ENCODE measurements at places on chromosomes 11 and 22.

- no peak for DNase-seq
These were observed 257.5 kb upstream of the FAT3 start for GRCh38 chr11:91967026-91967690.

DNA sequence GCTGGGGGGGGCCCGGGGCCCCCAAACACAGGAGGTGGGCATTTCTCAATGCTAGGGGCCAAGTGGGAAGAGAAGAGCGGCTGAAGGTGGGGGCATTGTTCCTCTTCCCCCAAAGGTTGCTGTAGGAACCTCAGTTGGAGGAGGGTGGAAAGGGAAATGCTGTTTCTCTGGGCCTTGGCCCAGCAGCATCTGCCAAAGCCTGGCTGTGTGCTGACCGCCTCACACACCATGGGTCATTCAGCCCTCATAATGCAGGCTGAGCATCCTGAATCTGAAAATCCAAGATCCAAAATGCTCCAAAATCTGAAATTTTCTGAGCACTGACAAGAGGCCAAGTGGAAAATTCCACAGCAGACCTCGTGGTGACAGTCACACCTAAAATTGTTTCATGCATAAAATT is 49.0 kb upstream of the BID start:
- DNase-seq: no peak

- no peak for DNase-seq
These were observed 219.5 kb downstream of the DLG2 start for GRCh38 chr11:85407648-85408047.

GRCh38 chr11:1690167-1691025 is 6.6 kb upstream of the KRTAP5-6 start:
- DNase-seq: no peak

- no peak for DNase-seq
These were observed 17.8 kb downstream of the PRRG4 start for GRCh38 chr11:32847511-32847910.

DNA sequence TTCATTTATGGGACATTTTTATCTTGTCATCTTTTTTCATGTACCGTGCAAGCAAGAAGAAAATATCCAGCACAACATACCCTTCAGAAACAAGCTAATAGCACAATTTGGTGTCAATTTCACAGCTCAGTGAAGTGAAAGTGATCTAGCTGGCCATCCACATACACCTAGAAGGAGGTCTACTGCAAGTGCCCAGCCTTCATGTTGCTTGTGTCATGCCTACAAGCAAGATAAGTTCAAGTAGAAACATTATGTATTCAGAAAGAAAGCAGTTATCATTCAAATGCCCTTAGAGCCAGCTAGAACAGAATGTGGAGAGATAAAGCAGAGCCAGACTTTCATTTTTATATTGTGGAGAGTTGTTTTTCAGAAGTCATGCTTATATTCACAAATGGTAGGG is 325.7 kb upstream of the PITPNB start:
- no peak for DNase-seq

DNA sequence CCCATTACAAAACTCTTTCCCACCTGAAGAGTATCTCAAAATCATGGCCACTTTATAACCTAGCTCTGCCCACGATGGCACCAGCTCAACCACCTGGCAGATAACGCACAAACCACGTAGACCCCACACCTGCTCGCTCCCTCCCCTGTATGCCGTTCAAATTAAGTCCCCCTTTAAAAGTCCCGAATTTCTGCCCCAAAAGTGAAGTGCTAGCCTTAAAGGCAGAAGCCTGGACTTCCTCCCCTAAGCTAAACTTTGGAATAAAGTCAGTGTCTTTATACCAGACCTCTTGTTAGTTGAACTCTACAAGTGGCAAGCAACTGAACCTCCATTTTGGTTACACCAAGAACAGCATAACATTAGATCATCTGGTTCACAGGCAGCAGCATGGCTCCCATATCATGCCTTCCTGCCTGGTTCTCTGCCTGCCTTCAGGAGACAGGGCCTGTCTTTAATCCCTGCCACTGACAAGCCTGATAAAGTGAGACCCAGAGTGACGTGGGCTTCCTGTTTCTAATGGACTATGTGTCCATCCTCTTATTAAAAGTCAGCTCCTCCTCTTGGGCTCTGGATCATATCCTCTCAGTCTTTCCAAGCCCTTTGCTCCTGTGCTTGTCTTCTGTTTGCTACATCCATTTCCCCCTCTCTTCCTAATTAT is 32.6 kb upstream of the NNMT start:
- DNase-seq: no peak

- DNase-seq: no peak
These were observed 68.9 kb downstream of the C22orf31 start for GRCh38 chr22:28992565-28993356.

DNA sequence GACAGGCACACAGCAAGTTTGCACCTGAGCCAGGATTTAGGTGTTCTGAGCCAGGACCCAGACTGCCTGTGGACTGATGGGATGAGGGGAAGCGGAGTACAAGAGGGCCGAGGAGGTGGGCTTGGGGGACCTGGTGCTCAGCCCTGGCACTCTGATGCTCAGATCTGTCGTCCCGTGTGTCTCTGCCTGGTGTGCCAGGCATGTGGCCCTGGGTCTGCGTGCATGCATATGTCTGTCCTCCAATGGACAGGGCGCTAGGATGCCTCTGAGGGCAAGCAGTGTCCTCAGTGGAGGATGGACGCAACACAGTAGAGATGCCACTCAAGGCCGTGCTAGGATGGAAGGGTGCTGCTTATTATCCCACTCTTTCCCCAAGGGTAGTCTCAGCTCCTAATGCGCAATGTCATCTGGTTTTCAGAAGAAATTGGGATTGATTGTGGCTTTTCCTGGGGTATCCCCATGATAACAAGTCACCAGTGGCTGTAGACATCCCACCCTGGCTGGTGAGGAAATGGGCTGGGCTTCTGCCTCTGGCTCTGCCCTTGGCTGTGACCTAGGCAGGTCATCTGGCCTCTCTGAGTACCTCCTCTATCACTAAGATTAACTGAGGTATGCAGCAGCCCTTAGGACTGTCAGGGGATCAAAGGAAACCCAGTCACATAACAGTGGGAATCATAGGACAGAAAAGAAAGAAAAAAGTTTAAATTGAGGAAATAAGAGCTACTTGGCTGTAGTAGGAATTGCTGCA is 35.7 kb upstream of the SUSD2 start:
- no peak for DNase-seq

DNA sequence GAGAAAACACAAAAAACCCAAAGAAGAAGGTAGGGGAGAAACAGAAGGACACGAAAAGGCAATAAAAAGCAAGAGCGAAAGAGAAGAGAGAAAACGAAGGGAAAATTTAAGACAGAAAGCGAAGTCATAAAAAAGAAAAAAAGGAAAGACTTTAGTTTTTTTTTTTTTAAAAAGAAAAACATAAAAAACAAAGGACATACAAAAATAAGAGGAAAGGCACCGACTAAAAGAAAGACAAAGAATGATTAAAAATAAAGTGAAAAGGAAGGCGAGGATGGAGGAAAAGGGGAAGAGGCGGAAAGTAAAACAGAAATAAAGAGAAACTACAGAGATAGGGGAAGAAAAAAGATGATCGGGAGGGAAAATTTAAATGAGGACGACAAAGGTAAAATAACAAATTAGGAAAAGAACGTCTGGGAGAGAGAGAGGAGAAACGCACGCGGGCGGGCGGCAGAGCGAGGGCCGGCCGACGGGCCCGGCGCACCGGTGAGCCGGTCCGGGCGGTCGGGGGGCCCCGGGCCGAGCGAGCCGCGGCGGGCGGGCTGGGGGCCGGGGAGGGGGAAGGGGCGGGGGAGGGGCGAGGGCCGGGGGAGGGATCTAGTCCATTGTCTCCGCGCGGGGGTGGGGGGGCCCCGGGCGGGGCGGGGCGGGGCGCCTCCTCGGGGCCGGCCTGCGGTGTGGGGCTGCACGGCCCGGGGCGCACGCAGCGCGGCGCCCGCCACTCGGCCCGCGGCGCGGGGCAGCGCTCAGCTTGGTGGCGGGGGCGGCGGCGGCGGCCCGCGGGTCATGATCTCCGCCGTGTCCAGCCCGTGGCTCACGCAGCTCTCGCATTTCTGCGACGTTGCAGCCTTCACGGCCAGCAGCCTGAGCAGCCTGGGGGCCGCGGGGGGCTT is at the start of gene TBX1:
Gene TBX1, plus strand, starts transcription at position 721 of the 893 bp plus-strand sequence. Its CDS starts 66 bp downstream, at position 787.
- DNase-seq: no peak

DNA sequence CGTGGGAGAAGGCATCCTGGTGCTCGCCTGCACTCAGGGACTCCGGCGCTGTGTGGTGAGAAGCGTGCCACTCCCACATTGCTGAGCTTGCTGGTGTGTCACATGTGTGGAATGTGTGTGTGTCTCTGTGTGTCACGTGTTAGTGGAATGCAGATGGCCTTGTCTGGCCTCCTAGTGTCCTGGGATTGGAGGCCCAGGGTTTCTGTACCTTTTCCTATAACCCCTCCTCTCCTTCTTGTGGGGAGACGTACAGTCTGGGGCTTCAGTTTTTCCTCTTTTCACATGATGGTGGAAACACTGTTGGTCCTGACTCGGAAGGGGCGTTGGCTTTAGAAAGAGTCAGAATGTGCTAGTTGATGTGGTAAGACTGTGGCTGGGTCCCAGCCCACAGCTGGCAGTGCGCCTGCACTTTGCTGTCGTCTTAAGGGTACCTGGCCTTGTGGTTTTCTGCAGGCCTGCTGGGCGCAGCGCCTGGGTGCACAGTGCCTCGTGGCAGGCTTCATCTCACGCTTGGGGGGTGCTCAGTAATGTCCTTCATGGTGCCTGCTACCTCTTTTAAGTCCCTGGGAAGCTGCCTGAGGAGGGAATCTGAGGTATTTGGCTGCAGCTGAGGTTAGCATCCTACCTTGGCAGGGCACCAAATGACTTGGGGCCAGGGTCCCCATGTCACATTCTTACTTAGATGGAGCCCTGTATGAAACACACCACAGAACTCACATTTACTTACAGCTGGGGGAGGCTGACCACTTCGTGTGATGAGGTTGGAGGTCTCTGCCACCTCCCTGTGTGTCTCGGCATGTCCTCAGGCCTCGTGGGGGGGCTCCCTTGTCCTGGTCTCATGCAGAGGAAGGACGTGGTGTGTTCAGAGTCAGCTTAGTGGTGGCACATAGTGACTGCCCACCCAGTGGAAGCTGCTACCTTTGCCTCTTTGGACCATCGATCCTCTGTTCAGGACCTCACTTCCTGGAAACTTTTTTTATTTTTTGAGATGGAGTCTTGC is 61.9 kb downstream of the MED15 start:
- peak; percentile 67 for DNase-seq

GRCh38 chr11:27282806-27283205 is 80.2 kb downstream of the CCDC34 start:
- DNase-seq: no peak

- no peak for DNase-seq
These were observed 816.3 kb downstream of the BRD1 start for GRCh38 chr22:49011379-49011768.

GRCh38 chr11:773425-773824 is 3.9 kb downstream of the GATD1 start:
- no peak for DNase-seq

- no peak for DNase-seq
These were observed 7.1 kb downstream of the PHLDB1 start for GRCh38 chr11:118614511-118614910.

GRCh38 chr11:67120881-67121710 is 2.0 kb downstream of the KDM2A start:
- no peak for DNase-seq

DNA sequence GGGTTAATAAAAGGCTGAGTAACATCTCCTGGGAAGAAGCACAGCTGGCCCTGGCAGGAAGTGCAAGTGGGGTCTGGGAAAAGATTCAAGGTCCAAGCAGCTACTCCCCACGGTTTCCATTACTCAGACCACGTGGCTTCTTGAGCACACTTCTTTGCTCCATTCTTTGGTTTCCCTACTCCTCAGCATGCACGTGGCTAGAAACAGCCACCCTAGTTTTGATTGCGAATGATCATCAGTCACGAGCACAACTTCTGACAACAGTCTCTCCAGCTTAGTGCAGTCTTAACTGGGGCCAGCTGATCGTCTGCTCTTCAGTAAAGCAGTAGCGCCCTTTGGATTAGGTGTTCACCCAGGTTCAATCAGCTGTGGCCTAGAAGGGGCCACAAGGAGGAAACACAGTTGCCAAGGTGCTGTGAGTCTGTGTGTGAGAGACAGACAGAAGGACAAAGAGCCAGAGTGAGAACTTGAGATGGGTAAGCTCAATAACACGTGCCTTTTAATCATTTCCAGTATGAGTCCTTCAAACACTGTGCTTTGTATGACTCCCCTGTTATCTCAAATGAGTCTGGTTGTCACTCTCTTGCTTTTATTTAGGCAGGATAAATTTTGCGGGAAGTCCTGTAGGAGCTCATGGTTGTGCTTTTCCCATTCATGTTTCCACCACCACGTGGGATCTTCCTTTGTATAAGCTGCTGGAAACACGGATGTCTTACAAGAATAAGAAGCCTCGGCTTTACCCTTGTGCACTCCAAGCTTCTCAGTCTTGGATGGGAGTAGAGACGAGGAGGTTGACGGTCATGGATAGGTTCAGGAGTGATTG is 901 bp upstream of the PARVA start:
- no peak for DNase-seq

GRCh38 chr22:26134654-26135330 is 34.5 kb upstream of the SEZ6L start:
- DNase-seq: no peak

- no peak for DNase-seq
These were observed 18.3 kb upstream of the MUC5B start for GRCh38 chr11:1204381-1205101.

GRCh38 chr11:9462806-9463537 is 2.2 kb downstream of the ZNF143 start:
- no peak for DNase-seq

GRCh38 chr11:87572881-87573280 is 535.1 kb downstream of the TMEM135 start:
- DNase-seq: no peak

DNA sequence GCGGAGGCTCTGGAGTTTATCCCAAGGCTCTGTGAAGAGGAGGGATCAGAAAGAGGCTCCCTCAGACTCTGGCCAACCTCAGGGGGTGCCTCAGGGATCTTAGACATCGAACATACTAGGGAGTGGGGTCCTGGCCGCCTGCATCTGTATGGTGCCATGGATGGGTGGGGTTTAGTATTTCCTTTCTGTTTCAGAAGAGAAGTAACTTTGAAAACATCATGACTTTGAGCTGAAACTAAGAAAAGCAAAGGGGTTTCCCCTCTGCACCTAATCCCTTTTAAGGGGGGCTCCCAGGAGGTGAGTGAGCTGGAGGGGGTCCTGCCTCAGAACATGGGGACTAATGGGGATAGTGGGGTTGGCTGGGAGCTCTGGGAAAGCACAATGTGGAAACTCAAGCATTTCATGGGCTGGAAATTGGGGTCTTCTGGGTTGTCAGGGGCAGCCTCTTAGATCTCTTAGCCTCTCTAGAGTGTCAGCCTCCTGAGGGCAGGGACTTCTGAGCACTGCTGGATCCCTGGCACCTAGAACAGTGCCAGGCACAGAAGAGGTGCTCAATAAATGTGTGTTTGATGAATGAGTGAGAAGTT is 11.8 kb upstream of the SSTR3 start:
- no peak for DNase-seq

DNA sequence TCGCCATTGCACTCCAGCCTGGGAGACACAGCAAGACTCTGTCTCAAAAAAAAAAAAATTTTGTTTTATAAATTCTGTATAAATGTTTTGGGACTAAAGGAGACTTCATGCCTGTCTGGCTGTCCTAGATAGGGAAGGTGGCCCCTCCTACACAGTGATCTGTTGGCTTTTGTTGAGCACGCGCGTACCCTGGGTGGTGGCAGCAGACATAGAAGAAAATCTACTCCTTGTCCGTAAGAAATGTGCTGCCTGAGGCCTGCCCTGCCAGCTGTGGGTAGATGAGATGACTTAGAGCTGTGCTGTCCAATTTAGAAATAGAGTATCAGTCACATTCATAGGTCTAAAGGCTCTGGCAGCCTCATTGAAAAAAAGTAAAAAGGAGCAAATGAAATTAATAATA is 37.0 kb downstream of the AP2A2 start:
- no peak for DNase-seq

Measured in stimulated activated CD8-positive, alpha-beta memory T cell treated with anti-CD3 and anti-CD28 coated beads, Interleukin-4, amount 100 ng/mL, for 1 hour (primary cell).